ENCODE measurements at places on chromosomes 3 and 15.
A peak's percentile ranks its signal among the peaks of the same experiment; 100 is the strongest.

DNA sequence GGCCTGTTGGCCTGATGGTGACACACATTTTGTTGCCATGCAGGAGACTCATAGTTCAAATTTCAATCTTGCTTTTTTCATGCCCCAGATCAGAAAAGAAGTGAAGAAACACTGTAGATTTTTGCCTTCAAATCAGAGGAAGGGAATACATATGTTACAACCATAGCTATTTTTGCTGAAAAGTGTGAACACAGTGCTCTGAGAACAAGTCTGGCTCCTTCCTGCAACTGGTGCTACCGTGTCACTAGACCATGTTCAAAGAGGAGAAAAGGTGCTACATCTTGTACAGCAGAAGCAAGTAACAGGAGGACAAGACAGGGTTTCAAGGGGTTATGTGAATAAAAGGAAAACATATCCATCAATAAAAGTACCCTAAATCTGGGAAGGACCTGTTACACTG, 44.6 kb downstream of the CD47 start:
- no peak for DNase-seq

DNA sequence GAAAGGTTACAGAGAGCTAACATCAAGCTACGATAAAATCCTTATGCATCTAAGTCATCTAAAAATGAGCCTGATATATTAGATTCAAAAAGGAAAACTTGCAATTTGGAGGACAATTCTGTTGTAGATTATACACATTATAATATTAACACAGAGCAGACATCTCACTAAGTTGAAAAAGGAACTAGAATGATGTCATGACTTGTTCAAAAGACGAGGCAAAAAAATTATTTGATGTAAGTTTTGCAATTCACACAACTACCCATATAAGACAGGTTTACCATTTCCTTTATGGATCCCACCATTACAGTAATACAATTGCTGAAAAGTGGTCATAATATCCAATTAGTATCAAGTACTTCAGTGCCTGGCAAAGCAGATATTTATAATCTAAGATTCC, 15.9 kb downstream of the SATB1 start:
- DNase-seq: no peak

DNA sequence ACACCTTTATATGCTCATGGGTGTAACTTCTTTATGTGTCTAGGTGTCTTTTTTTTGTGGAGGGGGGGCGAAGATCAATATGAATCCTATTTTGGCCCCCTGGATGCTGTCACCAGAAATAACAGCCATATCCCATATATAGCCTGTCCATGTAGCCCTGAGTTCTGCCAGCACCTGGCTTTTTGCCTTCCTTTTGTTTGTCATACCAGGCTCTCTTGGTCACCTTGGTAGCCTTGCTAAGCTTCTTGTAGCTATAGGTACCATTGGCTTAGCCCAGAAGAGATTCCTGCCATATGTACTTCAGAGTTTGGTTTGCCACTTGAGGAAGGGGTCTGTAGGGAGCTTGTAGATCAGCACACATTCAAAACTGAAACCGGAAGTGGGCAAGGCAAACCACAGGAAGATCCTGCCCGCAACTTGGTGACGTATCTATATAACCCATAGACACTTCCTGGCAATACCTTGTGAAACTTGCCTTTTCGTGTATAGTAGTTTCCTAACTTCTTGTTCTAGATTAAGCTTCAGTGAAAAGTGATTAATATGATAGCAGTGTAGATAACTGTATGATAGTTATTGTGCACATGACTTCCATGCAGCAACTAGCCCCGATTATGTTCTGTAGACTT, 11.9 kb downstream of the RASA2 start:
- peak; percentile 89 for DNase-seq

GRCh38 chr3:25883492-25883891, 93.6 kb downstream of the OXSM start:
- no peak for DNase-seq

- no peak for DNase-seq
These were observed 75.1 kb downstream of the B3GNT5 start for GRCh38 chr3:183328164-183328563.

DNA sequence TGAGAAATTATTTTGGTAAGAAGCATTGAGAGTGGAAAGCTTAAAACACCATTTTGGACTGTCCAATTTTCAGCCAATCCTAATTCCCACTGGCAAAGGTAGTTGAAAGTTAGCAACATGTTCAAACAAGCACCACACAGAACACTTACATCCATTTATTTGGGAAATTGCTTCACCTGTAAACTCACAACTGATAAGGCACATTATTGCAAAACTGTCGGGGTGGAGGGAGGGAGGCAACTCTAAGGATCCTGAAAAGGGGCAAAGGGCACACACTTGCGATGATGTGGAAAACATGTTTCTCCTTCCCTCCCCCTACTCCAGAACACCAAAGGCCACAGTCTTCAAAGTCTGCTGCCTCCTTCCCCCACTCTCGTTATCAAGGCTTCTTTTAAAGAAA, 9.4 kb downstream of the TMEM41A start:
- DNase-seq: no peak

- no peak for DNase-seq
These were observed 307.3 kb upstream of the PLSCR5 start for GRCh38 chr3:146912241-146913015.

GRCh38 chr3:86175051-86175536, 815.9 kb downstream of the VGLL3 start:
- no peak for DNase-seq

DNA sequence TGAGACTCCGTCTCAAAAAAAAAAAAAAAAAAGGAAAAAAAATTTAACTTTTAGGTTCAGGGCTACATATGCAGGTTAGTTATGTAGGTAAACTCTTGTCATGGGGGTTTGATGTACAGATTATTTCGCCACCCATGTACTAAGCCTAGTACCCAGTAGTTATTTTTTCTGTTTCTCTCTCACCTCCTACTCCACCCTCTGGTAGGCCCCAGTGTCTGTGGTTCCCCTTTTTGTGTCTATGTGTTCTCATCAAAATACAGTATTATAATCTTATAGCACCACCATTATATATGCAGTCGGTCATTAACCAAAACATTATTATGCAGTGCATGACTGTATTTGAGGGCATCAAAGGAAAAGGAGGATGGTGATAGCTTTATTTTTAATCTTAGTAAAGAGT, 47.3 kb downstream of the CHP1 start:
- no peak for DNase-seq

- DNase-seq: no peak
These were observed 122.1 kb downstream of the MEX3B start for GRCh38 chr15:81923561-81924350.

- no peak for DNase-seq
These were observed 1.7 kb upstream of the GPR87 start for GRCh38 chr3:151318313-151318712.

DNA sequence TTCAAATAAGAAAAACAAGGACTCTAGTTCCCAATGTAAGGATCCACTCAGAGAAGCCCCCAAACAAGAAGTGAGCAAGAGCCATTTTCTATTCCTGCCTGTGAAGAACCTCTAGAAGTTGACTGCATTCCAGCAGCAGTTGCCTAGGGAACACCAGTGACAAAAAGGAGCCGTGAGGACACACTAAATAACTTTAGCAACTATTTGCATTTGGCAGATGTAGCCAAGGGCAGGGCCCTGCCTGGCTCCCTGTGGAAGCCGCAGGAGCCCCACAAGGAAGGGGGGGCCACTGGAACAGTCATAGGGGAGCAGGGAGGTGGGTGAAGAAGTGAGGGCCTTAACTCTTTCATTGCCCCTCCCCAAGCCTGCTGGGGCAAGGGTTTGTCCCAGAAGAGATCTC, 470.2 kb upstream of the PROK2 start:
- peak; percentile 59 for DNase-seq

GRCh38 chr3:55692957-55693558, 206.0 kb upstream of the WNT5A start:
- no peak for DNase-seq

GRCh38 chr15:100174904-100175275, 166.9 kb downstream of the ADAMTS17 start:
- no peak for DNase-seq

GRCh38 chr3:106552351-106553043, 683.7 kb upstream of the CBLB start:
- DNase-seq: peak; percentile 56

DNA sequence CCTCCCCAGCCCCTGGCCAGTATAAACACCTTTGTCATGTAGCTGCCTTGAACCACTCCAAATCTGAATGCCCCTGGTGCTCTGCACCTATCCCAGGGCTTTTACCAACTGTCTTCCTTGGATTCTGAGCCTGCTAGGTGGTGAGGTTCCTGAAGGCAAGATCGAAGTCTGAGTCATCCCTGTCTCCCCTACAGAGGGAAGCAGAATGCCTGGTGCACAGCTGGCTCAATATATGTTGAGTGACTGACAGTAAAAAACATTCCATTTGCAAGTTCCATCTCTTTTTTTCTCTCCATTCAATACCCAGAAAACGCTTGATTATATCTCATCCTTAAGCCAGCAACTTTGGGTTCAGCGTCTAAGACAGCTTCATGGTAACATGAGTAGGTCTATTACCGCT, 24.7 kb downstream of the SLC24A1 start:
- DNase-seq: no peak

- DNase-seq: no peak
These were observed 15.0 kb downstream of the ACAA1 start for GRCh38 chr3:38121832-38122461.

GRCh38 chr3:45064512-45065372, 38.6 kb downstream of the CLEC3B start:
- DNase-seq: no peak

- DNase-seq: no peak
These were observed 21.2 kb upstream of the NMD3 start for GRCh38 chr3:161199926-161200325.

GRCh38 chr15:58465866-58466517, 34.2 kb downstream of the LIPC start:
- no peak for DNase-seq

GRCh38 chr15:49199666-49200065, 29.6 kb downstream of the GALK2 start:
- DNase-seq: no peak

GRCh38 chr15:38038659-38039442, 104.4 kb downstream of the TMCO5A start:
- no peak for DNase-seq

DNA sequence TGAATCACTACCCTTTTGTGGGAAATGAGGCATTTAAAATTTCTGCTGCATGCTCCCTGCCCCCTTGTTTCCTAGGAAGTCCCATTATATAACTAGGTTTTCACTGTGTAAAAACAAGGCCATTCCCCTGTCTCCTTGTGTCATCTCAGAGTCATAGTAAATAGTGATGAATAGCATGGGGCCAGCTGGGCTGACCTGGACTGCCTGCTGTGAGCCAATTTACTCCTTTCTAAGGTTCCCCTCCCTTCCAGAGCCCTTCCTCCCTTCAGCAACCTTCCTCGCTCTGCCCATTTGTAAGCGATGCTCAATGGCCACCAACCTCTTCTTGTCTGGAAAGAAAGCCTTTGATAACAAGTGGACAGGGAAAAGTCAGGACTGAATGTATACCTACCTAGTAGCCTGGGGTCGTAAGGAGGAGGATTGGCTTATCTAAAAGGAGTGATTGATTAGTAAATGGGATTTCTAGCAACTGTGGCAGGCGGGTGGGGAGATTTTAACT, 11.7 kb downstream of the ITGA11 start:
- no peak for DNase-seq

GRCh38 chr15:39789736-39790135, 7.1 kb upstream of the FSIP1 start:
- no peak for DNase-seq

DNA sequence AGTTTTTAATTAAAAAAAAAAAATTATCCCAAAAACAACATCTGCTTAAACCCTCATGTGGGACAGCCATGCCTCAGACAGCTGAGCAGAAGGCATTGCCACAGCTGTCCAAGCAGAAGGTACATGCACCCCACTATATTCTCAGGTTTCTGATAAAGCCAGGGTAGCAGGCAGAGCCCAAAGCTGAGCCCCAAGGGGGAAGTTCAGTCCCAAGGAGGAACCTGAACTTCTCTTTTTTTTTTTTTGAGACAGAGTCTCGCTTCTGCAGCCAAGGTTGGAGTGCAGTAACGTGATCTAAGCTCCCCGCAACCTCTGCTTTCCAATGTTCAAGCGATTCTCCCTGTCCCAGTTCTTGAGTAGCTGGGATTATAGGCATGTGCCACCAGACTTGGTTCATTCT, 33.2 kb downstream of the MKRN2 start:
- DNase-seq: no peak

DNA sequence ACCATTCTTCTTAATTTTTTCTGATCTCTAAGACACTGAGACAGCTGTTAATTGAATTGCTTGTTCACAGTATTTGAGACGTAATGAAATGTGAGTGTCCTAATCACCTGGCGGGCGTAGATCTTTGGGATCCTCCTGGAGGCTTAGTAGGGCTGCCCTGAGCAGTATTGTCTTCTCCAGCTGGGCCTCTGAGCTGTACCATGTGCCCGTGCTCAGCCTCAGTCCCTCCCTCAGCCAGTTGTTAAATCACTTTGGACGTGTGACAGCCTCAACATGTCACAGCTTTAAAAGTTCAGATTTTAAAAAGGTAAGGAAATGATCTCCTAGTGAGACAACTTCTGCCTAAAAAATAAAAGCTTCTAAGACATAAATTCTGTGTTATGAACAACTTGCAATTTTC, 35.5 kb downstream of the IGF1R start:
- DNase-seq: no peak

DNA sequence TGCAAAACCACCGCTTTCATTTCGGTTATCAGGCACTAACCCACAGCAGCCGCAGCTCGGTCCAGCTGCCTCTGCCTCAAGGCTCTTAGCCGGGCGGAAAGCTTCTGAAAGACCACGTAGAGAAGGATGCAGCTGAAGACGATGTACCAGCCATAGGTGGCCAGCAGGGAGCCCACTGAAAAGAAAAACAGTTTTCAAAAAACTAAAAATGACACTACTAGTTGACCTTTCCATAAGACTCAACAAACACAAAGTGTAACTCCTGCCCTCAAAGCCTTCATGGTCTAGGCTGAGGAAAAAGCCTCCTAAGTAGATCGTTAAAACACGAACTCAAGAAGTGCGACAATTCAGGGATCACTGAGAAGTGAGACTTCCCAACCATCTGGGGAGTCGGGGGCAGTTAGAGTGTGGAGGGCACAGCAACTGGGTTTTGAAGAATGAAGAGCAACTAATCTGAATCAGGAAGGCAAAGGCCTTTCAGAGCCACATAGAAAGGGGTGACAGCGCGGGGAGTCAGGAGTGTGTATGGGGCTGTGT, 716 bp downstream of the SELENOS start:
- peak; percentile 81 for DNase-seq

GRCh38 chr3:141798448-141798845, 35.2 kb downstream of the GRK7 start:
- no peak for DNase-seq

GRCh38 chr15:84781495-84781894, 33.1 kb downstream of the ZNF592 start:
- no peak for DNase-seq

DNA sequence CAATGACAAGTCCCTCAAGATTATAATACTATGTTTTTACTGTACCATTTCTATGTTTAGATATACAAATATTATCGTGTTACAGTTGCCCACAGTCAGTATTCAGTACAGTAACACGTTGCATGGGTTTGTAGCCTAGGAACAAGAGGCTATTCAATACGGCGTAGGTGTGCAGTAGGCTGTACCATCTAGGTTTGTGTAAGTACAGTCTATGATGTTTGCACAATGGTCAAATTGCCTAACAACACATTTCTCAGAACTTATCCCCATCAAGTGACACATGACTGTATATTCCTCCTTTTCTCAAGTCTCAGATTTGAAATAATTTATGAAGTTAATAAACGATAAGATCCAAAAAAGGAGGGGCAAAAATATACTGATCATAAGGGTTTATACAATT, 21.7 kb downstream of the ZDHHC3 start:
- DNase-seq: no peak

All from RPMI8226 (cell line).